Lung (tissue), 17 donors: ENCODE measurements at places on chromosomes 5 and 9. TPM values are rescaled to one million over a fixed set of nuclear protein-coding genes. Genes with fewer than 3 reads are reported as not detected.

Gene PPP2R2B
- polyA plus RNA-seq = 0.16 TPM

Gene TTC23L
- polyA plus RNA-seq = 0.51 TPM

Gene CDKN2A
- polyA plus RNA-seq = 1.2 TPM

Gene CSF2
- polyA plus RNA-seq = 16.8 TPM

Gene LSM11
- 1.2 TPM for polyA plus RNA-seq

Gene GPR150
- 0.08 TPM for polyA plus RNA-seq
